ENCODE measurements at places on chromosomes 11 and 22.

DNA sequence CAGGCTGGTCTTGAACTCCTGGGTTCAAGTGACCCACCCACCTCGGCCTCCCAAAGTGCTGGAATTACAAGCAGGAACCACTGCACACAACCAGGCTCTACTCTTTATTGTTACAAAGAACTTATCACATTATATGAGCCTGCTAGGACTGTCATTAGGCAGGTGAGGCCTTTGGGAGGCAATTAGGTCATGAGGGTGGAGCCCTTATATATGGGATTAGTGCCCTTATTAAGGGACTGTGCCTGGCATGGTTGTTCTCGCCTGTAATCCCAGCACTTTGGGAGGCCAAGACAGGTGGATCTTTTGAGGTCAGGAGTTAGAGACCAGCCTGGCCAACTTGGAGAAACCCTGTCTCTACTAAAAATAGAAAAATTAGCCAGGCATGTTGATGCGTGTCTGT is 10.5 kb upstream of the PSMC3 start:
- no peak for DNase-seq

DNA sequence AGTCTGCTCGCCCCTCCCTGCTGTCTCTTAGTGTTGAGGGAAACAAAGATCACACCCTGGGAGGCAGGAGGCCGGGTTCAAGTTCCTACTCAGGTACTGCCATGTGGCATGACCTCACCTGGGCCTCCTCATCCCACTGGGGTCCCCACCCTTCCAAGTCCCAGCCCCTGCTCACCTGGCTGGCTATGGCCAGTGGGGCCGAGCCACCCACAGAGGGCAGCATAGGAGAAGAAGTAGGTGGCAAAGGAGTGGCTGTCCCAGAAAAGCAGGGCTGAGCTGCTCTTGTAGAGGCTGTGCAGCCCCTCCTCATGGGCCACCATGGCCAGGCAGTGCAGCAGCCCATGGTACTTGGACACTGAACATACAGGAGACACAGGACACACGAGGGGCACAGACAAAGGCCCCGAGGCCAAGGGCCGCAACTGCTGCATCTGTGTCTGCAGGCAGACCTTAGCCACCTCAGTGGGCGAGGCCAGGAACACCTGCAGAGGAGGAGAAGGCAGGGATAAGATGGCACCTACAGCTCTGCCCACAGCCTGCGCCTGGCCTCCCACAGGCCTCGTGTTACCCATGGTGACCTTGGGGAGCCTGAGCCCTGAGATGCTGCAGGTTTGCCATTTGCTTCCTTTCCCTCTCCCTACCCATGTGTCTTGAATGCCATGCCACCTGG is 50.6 kb upstream of the MPEG1 start:
- DNase-seq = no peak

DNA sequence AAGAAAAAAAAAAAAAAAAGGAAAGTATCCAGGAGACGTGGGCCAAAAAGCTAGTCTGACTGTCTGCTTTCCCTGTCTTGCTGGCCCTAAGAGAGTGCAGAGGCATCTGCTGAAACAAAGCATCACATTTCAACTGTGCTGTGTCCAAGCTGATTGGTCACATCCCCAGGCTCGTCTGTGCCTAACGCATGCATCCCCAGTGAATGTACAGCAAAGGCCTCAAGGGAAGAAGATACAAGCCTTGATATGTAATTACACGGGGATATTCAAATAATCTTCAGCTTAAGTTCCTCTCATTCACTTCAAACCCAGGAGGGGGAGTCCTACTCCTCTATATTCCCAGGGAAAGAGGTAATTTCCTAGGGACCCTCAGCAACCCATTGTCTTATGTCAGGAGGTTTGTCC is 5.4 kb upstream of the SORL1 start:
- no peak for DNase-seq

DNA sequence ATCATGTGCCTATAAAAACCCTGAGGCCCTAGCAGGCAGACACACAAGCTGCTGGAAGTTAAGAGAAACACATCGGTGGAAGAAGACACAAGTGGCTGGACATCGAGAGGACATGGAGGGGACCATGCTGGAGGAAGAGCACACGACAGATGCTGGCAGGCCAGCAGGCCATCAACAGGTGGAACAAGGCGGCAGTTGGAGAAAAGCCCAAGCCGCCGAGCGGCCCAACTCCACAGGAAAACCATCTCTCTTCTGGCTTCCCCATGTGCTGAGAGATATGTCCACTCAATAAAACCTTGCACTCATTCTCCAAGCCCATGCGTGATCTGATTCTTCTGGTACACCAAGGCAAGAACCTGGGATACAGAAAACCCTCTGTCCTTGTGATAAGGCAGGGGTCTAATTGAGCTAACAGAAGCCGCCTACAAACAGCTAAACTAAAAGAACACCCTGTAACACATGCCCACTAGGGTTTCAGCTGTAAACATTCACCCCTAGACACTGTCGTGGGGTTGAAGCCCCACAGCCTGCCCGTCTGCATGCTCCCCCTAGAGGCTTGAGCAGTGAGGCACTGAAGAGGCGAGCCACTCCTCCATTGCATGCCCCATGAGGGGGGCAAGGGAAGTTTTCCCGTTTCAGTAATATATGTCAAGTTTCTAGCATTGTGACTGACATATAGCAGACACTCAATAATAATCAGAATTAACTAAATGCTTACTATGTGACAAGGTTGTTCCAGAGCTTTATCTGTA is 39.0 kb upstream of the MMP20 start:
- no peak for DNase-seq

- DNase-seq = no peak
Measured at GRCh38 chr22:37669586-37669985, 5.8 kb upstream of the LGALS1 start.

- no peak for DNase-seq
Measured at GRCh38 chr22:19357270-19358105, 66.0 kb upstream of the CLTCL1 start.

DNA sequence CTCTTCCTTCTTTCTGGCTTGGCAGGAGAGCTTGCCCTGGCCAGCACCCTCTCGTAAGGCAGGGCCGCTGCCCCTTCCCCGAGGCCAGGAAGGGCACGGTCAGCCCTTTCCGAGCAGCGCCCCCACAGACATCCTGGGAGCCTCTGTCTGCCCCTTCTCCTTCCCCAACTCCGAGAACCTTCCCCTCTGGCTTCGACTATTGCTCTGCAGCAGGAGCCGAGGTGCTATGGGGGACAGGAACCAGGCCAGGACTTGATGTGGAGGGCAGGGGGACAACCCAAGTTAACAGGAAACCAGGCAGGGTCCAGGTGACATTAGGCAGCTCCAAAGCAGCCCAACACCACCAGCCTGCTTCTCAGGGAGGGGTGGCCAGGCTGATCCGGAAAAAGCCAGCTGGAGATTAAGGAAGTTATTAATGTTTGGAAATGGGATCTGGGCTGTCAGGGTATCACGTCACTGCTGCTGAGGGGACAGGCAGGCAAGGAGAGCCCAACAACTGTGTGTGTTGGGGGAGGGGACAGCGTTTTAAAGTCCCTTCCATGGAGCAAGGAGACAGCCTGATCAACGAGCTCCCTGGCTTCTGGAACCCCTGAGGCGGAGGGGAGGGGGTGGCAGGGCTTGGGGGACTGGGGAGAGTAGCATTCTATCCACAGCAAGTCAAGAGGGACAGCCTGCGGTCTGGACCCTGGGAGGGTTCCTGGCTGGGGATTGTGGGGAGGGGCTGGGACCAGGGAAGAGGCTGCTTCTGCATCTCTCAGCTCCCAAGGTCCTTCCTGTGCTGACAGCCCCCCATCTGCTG is 27.3 kb downstream of the SYT7 start:
- DNase-seq = no peak

GRCh38 chr22:41659941-41660340 is 28.7 kb downstream of the SNU13 start:
- peak; percentile 65 for DNase-seq

DNA sequence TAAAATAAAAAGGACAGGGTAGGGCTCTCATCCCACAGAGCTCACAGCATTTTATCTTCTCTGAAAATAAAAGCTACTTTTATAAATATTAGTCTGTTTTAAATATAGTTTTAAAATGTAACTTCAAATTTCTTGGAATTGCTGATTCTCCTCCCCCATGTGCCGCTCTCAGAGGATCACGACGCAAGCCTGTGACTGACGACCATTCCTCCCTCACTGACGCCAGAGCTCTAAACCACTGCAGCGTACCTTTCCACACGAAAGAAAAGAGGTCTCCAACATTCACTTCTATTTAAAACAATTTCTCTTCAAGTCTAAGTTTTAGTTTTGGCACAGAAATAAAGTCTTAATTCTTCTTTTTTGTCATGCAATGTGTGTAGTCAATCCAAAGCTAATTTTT is 9.3 kb downstream of the TOLLIP start:
- DNase-seq = no peak

DNA sequence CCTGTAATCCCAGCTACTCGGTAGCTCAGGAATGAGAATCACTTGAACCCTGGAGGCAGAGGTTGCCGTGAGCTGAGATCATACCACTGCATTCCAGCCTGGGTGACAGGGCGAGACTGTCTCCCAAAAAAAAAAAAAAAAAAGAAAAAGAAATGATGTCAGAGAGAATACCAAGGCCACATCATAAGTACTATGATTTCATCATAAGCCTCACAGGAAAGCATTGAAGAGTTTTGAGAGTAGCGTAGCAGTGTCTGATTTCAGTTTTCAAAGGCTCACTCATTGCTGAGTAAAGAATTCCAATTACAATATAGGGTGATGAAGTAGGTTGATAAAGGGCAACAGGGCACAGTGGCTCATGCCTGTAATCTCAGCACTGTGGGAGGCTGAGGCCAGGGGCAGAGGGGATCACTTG is 88.8 kb downstream of the MRTFA start:
- DNase-seq = no peak

DNA sequence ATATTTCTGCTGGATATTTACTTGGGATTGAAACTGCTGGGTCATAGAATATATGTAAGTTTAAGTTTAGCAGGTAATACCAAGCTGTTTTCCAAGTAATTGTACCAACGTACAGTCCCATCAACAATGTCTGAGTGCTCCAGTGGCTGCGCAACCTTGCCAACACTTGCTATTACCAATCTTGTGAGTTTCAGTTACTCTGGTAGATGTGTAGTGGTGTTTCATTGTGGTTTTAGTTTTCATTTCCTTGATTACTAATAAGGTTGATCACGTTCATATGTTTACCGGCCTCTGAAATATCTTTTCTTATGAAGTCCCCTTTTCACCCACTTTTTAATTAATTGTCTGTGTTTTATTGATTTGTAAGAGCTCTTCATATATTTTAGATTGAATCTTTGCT is 370.6 kb upstream of the CADM1 start:
- no peak for DNase-seq

- DNase-seq = no peak
Measured at GRCh38 chr22:28907311-28908008, 24.1 kb downstream of the ZNRF3 start.

- peak; percentile 76 for DNase-seq
Measured at GRCh38 chr11:64862987-64863390, 15.4 kb downstream of the EHD1 start.

GRCh38 chr22:39996732-39997131 is 2.0 kb downstream of the FAM83F start:
- no peak for DNase-seq

GRCh38 chr22:23233752-23234408 is 53.6 kb downstream of the BCR start:
- peak; percentile 73 for DNase-seq

DNA sequence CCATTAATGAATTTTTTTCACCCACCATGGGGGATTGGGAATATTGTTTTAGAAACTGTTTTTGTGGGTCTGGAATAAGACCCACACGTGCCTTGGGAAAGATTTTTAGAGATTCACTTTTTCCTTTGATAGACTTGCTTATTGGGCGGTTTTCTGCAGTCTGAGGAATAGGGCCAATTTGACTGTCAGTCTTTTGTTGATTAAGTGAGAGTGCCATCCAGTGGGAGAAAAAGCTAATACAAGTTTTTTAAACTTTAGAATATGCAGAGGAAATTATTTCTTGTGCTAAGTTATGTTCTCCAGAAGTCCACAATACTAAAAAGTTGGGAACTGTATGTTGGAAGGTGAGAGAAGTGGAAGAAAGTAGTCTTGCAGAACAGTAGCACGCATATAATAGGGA is 56.1 kb downstream of the PRMT3 start:
- no peak for DNase-seq

DNA sequence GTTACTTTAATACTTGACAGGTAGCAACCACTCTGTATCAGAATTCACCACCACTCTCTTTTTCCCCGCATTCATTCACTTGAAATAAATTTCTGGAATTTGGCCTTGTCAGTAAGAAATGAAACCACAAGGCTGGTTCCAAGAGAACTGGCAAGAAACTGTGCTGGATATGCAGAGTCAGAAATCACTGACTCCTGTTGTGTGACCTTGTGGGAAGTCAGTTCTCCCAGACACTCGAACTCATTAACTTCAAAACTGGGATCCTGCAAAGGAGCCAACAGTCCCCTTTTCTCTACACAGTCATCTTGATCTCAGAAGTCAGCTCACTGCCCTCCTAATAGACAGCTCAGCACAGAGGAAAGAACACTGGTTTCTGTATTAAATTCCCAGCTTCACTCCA is 142.7 kb downstream of the LRRC4C start:
- no peak for DNase-seq
